ENCODE measurements at places on chromosomes 4 and X.

GRCh38 chrX:38262715-38263620, 42.3 kb upstream of the SRPX start:
- no peak for DNase-seq

GRCh38 chr4:173782660-173783059, 252.6 kb upstream of the HAND2 start:
- no peak for DNase-seq

DNA sequence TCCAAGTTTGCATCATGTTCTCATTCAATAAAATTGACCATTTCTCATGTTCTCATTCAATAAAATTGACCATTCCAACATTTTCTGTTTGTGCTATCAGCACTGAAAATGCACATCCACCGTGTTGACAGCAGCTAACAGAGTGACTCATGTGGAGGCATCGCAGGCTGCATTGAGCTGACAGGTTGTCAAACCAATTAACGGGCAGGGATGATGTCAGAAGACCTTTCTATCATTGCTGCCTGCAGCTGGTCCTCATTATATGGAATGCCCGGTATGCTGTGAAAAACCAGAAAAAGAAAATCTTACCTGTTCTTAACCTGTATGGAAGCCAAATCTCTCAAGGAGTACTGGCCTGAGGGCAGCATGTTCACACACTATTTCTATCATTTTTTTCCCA, 202.0 kb downstream of the SMIM20 start:
- DNase-seq, result no peak

GRCh38 chrX:38638952-38639529, 77.7 kb downstream of the TSPAN7 start:
- no peak for DNase-seq

GRCh38 chr4:14800977-14801376, 201.3 kb upstream of the CPEB2 start:
- no peak for DNase-seq

GRCh38 chr4:4755306-4755705, 104.2 kb upstream of the MSX1 start:
- DNase-seq, result no peak

- DNase-seq, result no peak
These were observed 2.0 kb downstream of the FGFBP1 start for GRCh38 chr4:15936495-15936894.

DNA sequence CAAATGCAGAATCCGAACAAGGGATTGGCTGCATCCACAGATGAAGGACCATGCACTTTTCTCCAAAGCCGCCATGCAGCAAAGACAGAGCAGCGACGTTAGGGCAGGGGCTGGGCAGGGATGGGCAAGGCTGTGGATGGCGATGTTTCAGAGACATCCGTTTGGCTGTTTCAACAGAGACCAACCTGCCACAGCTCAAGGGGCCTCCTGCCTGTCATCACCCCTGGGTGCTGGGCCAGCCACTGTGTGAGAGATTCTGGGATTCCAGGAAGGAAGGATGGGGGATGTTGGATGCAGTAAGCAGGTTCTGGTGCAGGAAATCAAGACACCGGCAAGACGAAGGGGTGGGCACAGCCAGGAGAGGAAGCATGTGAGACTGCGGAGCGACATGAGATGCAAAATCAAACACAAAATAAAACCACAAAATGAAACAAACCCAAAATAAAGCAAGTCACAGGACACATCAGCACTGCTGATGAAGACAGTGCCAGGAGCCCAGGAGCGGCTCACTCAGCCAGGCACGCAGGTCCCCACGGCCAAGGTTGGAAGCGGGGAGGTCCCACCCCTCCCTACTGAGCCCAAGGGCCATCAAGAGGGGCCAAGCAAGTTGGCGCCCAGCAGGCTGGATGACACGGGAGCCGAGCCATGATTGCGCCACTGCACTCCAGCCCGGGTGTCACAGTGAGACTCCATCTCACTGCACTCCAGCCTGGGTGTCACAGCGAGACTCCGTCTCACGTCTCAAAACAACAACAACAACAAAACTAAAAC, 68.1 kb downstream of the FAM53A start:
- no peak for DNase-seq

DNA sequence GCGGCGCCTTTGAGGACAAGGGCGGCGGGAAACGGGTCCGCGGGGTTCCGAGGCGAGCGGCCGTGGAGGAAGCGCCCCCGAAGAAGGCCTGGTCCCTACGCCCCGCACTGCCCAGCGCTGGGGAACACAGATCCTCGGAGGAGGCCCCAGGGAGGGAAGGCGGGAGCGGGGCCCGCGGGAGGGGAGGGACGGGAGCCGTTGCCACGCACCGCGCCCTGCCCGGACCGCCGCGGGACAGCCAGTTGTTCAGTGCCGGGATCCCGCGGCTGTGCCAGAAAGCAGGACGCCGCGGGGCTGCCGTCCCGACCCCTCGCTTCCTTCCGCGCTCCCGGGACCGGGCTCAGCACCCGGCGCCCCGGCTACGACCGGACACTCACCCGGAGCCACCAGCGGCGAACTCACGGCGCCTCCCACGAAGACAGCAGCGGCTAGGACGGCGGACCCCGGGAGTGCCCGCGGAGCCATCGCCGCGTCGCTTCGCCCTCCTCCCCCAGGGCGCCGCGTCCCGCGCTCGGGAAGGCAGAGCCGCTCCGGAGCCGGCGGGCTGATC, 278 bp downstream of the RELL1 start:
- DNase-seq, result no peak

DNA sequence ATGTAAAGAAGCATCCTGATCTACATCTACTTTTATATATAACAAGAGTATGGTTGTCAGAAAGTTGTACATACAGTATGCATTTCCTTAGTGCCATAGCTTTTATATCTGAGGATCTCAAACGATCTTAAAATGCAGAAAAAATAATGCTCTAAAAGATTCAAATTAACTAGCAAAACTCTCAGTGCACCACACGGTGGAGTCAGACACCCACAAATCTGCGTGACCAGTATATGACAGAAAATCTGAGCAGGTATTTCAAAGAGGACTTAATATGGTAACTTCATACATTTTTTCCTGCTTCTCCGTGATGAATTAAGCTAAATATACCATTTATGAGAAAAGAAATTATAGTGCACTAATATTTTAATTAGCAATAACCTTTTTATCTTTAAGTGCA, 803.0 kb downstream of the DMD start:
- no peak for DNase-seq

DNA sequence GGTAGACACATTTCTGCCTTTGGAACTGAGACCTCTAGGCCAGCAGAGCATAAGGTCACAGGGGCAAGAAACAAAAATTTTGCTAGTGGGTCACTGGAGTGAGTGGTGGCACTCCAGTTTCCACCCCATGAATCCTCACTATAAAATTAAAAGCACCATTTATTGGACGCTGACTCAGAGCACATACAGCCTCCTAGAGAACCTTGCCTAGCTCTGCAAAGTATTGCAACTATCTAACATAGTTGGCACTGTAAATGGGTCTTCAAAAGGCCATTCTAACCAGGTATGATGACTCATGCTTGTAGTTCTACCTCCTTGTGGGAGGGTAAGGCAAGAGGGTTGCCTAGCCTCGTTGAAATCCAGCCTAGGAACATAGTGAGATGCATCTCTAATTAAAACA, 25.1 kb downstream of the RRAGB start:
- no peak for DNase-seq

DNA sequence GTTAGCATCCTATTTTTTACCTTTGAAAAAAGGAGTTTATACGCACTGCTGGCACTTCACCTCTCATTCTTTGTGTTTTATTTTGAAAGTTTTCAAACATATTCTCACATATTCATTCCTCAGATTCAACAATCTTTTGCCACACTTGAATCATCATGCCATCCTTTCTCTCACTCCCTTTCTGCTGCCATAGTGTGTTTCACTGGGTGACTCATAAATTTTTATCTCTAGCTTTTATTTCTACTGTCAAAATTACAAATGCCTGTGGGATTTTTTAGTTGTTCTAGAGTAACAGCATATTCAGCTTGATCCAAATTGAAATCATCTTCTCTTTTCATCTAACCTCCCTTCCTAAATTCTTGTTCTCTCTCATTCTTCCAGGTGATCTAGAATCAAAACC, 28.0 kb downstream of the MFSD8 start:
- peak; percentile 35 for DNase-seq

- no peak for DNase-seq
These were observed 35.3 kb downstream of the AREG start for GRCh38 chr4:74480267-74480666.

- DNase-seq, result no peak
These were observed 95.2 kb downstream of the AMMECR1 start for GRCh38 chrX:110222497-110223257.

DNA sequence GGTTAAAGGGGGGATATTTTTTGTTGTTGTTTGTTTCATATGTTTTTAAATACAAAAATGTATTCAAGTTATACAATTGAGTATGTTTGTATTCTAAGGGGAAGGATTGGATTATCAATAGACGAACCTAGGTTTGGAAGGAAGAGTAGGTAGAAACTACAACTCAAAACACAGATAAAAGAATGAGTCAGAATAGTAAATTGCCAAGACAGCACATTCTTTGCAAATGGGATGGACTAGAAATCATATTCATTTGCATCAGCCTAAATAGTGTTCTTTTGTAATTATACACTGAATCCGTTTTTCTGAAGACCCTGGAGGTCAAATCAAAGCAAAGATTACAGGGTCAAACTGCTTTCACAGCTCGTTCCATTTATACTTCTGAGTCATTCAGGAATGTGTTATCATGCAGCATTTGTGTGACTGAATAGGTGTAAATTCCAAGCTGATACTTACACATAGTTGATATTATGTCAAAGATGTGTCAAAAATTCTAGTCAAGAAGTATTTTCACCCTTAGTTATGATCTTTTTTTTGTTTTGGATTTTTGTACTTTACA, 273.3 kb upstream of the FAT4 start:
- no peak for DNase-seq

DNA sequence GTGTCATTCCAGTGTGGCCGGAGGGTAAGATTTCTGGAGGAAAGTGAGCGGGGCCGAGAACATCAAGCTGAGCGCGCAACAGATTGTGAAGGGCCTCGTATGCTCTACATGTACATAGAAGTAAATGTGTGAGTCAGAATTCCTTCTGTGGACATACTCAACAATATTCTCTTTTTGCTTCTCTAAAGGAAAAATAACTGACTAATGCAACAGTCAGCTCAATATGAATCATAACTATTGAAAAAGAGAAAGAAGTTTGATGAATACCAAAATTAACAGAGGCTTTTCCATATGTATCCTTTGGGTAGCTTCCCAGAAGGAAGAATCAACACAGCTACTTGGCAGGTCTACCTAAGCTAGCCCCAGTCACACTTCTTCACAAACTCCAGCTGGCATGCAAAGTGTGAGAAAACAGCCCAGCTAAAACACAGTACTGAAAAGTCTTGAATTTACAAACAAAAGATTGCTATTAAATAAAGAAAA, 87.5 kb upstream of the ZFP42 start:
- DNase-seq, result no peak

GRCh38 chr4:83276299-83277040, 8.1 kb downstream of the COQ2 start:
- no peak for DNase-seq

DNA sequence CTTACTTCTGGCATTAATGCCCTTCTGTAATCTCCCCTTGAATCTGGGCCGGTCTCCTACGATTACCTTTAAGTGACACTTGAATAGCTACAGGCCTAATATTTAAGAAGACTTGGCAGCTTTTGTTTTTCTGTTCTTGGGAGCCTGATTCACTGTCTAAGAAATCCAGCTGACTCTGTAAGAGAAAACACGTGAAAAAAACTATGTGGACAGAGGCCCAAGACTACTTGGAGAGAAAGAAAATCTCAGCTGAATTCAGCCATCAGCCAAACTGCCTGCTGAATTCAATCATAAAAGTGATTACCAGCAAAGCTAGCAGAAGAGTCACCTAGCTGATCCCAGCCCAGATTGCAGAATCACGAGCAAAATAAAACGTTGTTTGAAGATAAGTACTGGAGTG, 521.2 kb downstream of the MID1IP1 start:
- no peak for DNase-seq

- DNase-seq, result no peak
These were observed 1032.7 kb downstream of the ADGRL3 start for GRCh38 chr4:62232814-62233213.

GRCh38 chrX:101429934-101430333, 21.9 kb downstream of the HNRNPH2 start:
- no peak for DNase-seq

DNA sequence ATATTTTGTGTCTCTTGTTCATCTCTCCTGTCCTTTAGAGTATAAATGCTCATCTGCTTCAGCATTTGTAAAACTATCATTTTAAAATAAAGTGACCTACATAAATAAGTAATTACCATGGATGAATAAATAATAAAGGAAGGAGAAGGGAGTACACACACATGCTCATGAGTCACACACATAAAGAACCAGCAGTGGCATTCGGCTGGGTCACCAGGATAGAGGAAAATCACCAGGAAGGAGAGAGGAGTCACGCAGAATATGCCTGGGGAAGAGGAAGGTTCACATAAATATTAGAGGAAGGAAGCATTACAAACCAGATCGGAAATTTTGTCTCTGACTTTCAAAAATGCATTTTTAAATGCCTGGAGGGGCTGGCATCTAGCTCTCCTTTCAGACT, 38.5 kb upstream of the MED14 start:
- DNase-seq, result peak; percentile 46

- peak; percentile 7 for DNase-seq
These were observed 28.8 kb downstream of the CCNI start for GRCh38 chr4:77047037-77047436.

DNA sequence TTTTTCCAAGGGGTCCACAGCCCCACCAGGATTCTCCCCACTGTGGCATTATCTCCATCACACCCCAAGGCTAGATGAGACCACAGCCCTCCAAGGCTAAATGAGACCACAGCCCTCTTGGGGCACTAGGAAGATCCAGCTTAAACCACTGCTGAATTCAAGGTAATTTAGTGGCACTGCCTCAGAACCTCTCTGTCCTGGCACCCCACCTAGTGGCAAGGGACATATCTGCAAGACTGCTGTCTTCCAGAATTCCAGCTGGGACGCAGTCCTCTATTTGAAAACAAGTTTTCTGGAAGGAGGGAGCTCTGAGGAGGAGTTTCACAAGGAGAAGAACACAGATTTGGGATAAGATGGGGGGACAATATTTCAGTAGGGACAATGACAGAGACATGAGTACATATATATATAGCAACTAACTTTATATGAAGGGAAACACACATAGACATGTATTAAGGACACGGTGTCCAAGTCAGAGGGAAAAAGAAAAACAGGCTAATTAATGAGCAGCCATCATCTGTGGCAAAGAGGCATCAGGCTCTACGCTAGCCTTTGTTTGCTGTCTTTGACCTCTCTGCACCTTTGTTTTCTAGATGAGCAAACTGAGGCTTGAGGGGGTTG, 9.3 kb downstream of the CETN2 start:
- DNase-seq, result peak; percentile 16

- DNase-seq, result no peak
These were observed 44.2 kb downstream of the COQ2 start for GRCh38 chr4:83240379-83240875.
